Muscle of leg (tissue), 16 donors: ENCODE measurements at places on chromosomes 13 and 19. TPM values are rescaled to one million over a fixed set of nuclear protein-coding genes. Genes with fewer than 3 reads are reported as not detected.

- H3K27me3 ChIP-seq = peaks cover 4% of the 10 kb centered on the region
- no peaks in the 10 kb centered on the region for H3K36me3 ChIP-seq
- no peak overlapping the region for H3K27ac ChIP-seq
- DNase-seq = no peak
- no peaks in the 10 kb centered on the region for H3K4me1 ChIP-seq
Measured at GRCh38 chr13:21133077-21133476, 43.3 kb downstream of the SKA3 start.

GRCh38 chr19:47723581-47723940 is 10.3 kb downstream of the EHD2 start:
- no peaks in the 10 kb centered on the region for H3K27me3 ChIP-seq
- peak overlapping the region; percentile 57 for H3K27ac ChIP-seq
- DNase-seq = peak; percentile 85
- H3K36me3 ChIP-seq = peaks cover 68% of the 10 kb centered on the region

- H3K27me3 ChIP-seq = peaks cover 4% of the 10 kb centered on the region
- H3K27ac ChIP-seq = no peak overlapping the region
- H3K36me3 ChIP-seq = no peaks in the 10 kb centered on the region
- no peak for DNase-seq
Measured at GRCh38 chr19:4164262-4164661, 10.8 kb downstream of the CREB3L3 start.

DNA sequence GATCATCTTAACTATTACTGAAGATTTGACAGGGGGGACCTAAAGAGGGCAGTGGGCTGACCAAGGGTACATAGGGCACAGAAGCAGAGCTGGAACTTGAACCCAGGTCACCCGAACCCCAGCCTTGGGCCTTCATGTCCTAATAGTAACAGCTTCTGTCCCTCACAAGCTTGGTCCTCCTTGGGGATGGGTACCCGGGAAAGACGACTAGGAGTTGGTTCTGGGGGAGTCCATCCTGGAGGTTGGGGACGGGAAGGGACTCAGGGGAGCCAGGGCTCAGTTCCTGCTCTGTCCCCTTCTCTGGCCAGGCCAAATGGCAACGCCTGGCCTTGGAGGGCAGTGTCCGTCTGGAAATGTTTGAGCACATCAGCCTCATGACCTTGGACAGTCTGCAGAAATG is 39.6 kb upstream of the CYP4F8 start:
- DNase-seq = no peak
- H3K4me1 ChIP-seq = no peaks in the 10 kb centered on the region
- no peak overlapping the region for H3K4me3 ChIP-seq
- H3K36me3 ChIP-seq = no peaks in the 10 kb centered on the region

Gene HMGB1
- total RNA-seq = 362 TPM

Gene ZNF497
- total RNA-seq = 2.2 TPM

Gene OXGR1
- total RNA-seq = 0.75 TPM

Gene RNF17
- not detected for total RNA-seq

GRCh38 chr13:109817591-109818535 is 31.5 kb upstream of the IRS2 start:
- peak; percentile 51 for DNase-seq
- peak overlapping the region; percentile 65 for H3K27ac ChIP-seq
- no peak overlapping the region for H3K4me3 ChIP-seq

DNA sequence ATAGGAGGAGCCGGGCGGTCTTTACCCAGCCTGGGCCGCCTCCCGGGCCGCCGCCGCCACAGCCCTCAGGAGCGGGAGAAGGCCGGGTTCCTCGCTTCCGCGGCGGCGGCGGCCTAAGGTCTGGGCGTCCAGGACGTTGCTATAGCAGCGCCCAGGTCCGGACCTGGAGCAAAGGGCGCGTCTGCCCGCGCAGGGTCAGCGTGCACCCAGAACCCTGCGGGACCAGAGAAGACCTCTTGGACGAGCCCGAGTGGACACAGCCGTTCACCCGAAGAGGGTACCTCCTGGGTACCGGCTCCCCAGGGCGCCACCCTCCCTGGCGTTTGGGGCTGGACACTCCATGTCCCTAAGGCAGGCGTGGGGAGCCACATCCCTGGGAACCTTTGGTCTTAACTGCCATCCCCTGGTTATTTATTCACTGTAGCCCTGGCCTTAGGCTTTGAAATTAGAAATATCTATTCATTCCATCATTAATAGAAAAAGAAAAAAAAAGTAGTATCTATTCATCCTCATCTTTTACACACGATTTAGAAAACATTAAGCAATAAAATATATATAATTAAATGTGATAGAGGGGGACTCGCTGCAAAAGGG is 2.4 kb downstream of the DZIP1 start:
- H3K27me3 ChIP-seq = peaks cover 7% of the 10 kb centered on the region
- H3K4me3 ChIP-seq = peak overlapping the region; percentile 46
- H3K36me3 ChIP-seq = peaks cover 8% of the 10 kb centered on the region
- peak; percentile 60 for DNase-seq
